GM13977 (cell line): ENCODE measurements at places on chromosomes 12 and 14.

DNA sequence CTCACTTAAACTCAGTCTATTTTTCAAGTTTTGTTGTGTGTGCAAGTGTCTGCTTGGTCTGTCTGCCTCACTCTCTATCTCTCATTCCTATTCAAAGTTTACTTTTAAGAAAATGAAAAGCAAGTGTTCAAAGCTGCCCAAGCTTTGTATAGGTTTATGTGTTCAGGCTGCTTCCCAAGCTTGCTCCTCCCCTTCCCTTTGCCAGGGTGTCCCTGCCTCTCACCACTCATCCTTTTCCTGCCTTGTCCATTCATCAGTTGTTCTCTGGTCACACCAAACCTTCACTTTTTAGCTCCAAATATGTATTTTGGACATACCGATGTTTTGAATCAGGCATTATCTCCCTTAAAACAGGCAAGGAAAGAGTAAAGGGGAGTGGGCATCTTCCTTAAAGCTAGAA is 41.3 kb downstream of the STK38L start:
- no peak for DNase-seq

DNA sequence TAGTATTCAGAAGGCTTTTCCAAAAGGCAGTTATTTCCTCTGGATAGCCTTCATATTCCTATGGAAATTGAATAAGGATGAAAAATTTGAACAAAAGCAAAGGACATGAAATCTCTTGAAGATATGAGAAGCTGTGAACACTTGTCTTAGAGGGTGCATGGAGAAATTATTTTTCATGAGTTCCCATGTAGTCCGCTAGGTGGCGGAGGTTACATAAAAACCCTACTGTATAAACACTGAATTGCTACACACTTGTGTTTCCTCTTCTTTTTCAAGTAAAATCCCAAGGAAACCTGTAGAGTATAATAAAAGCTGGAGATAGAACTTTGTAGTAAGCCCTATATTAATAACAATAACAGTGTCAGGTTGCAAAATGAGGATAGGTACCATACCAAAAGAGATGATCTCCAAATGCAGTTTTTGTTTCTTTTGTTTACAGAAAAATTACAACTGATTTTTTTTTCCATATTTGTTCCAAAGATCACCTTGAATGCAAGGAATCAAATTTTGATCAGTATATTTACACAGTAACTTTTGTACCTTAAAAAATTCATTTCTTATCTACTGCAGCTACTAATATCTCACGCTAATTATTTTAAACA is 37.8 kb upstream of the OR4E1 start:
- peak; percentile 42 for DNase-seq

- DNase-seq, result no peak
These were observed 5.9 kb downstream of the SDR9C7 start for GRCh38 chr12:56928262-56928661.

- no peak for DNase-seq
These were observed 28.8 kb upstream of the LGR5 start for GRCh38 chr12:71410844-71411243.
